ENCODE measurements at places on chromosomes 5 and 9. TPM values are rescaled to one million over a fixed set of nuclear protein-coding genes. Genes with fewer than 3 reads are reported as not detected.

The ROPN1L gene
- 1.2 TPM for total RNA-seq

The PCSK1 gene
- total RNA-seq: not detected

The F12 gene
- total RNA-seq: 6.5 TPM

GRCh38 chr9:22446589-22446949, at the start of gene DMRTA1:
DMRTA1 (plus strand) TSS chr9:22446824; CDS start chr9:22447066, 242 bp downstream.
- no peaks in the 10 kb centered on the region for H3K27me3 ChIP-seq
- no peaks in the 10 kb centered on the region for H3K4me1 ChIP-seq

- H3K27ac ChIP-seq: no peak overlapping the region
- no peaks in the 10 kb centered on the region for H3K27me3 ChIP-seq
- no peak for DNase-seq
- no peaks in the 10 kb centered on the region for H3K36me3 ChIP-seq
Measured at GRCh38 chr5:106865279-106865678, 805.5 kb downstream of the EFNA5 start.

GRCh38 chr5:99441235-99441634, 512.4 kb upstream of the CHD1 start:
- H3K36me3 ChIP-seq: no peaks in the 10 kb centered on the region
- no peaks in the 10 kb centered on the region for H3K27me3 ChIP-seq
- no peak overlapping the region for H3K27ac ChIP-seq
- H3K4me3 ChIP-seq: no peak overlapping the region

DNA sequence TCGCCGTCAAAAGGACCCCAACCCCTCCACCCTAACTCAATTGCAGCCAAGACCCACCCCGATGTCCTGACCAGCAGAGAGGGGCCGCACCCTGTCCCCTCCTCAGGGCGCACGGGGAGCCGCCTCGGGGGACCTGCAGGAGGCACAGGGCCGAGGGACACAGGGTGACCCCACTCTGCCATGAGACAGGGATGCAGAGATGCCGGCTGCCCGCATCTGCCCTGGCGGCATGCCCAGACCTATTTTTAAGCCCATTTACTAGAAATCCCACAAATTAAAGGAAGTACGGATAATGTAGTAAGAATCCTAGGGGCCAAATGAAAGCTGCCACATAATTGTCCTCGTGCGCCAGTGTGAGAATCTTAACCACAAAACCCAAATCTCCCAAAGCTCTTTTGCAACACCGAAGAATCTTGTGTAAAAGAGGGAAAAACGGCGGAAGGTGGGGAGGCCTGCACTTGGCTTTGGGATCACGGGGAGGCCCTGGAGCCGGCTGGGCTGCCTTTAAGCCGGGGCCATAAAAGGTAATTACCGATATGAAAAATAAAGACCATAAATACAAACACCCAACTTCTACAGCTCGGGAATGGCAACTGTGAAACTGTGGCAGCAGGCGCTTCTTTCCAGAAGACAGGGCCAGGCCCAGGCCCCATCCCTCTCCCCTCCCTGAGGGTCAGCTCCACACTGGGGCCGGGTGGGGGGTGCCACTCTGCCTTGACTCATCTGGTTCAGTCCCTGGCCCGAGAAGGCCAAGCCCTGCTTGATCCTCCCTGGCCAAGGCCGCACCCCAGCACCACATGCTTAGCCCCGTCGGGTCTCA, 35.0 kb downstream of the NACC2 start:
- H3K4me3 ChIP-seq: no peak overlapping the region
- H3K27me3 ChIP-seq: peaks cover 6% of the 10 kb centered on the region
- no peak for DNase-seq
- no peaks in the 10 kb centered on the region for H3K36me3 ChIP-seq

DNA sequence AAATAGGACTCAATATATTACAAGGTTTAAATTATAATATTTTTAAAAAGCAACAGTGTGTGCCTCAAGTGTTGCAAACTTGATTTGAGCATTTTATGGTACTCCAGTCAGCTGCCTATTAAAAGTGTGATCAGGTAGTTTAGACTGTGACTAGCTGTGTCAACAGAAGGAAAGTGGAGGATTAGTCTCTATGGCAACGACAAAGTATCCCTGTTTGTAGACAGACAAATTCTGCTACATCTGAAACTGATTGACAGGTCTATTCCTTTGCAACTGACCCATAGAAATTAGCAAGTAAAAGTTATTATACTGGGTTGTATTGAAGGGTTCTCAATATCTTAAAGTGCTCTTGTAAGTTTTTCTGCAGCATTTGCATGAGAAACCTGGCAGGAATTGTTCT, 249.8 kb upstream of the ARRDC3 start:
- H3K4me1 ChIP-seq: no peaks in the 10 kb centered on the region
- H3K4me3 ChIP-seq: no peak overlapping the region
- H3K27ac ChIP-seq: no peak overlapping the region
- H3K36me3 ChIP-seq: no peaks in the 10 kb centered on the region
- H3K27me3 ChIP-seq: no peaks in the 10 kb centered on the region

Data from Karpas-422 (cell line).